ENCODE measurements at places on chromosomes 2 and 18.

DNA sequence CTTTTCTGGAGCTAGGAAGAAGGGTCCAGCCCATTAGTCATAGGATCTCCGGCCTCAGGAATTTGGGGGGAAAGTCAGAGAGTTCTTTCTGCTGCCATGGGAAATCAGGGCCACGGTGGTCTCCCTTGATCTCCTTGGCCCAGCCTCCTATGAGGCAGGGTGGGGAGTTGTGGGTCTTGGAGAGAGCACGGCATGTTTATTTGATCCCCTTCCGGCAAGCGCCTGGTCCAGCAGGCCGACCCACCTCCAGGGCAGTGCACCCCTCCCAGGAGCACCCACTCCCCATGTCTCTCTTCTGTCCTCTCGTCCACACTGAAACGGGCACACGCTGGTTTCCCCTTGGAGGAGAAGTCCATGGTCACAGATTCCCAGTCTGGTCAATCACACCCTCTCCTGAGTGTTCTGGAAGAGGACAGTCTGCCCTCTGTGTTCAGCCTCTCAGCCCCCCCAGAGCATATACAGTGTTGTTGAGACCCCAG, 464.6 kb upstream of the HS6ST1 start:
- no peak for DNase-seq

- no peak for DNase-seq
Measured at GRCh38 chr2:130729322-130730299, 741 bp downstream of the GPR148 start.

DNA sequence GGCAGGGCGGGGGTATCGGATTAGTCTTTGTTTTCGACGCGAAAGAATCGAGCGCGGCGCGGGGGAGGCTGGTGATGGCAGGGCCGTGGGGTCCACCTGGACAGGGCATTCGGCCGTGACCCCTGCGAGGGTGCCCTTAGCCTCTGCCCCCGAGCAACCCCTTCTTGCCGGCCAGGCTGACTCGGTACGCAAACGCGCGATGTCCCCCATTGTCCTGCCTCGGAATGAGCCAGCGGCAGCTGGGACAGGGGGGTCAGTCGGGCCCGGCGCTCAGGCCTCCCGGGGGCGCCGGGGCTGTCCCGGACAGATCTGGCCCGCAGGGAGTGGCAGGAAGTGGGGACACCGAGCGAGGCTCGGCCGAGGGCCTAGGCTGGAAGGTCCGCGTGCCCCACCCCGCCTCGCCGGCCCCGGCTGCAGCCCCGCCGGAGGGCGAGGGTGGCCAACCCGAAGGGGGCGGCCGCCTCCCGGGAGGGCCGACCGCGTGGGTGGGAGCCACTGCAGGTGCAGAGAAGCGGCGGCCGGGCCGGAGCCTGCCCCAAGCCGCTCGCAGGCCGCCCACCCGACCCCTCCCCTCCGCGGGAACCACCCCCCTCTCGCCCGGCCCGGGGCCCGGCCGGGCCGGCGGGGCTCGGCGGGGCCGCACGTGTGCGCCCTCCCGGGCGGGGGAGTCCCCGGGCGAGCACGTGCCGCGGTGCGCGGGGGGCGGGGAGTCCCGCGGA, at the start of gene TET3:
Gene TET3, plus strand, starts transcription at position 708 of the 719 bp plus-strand sequence. CDS start 1,494 bp downstream, outside the sequence.
- peak; percentile 65 for DNase-seq

GRCh38 chr2:106701203-106702022, 184.6 kb downstream of the ST6GAL2 start:
- no peak for DNase-seq

DNA sequence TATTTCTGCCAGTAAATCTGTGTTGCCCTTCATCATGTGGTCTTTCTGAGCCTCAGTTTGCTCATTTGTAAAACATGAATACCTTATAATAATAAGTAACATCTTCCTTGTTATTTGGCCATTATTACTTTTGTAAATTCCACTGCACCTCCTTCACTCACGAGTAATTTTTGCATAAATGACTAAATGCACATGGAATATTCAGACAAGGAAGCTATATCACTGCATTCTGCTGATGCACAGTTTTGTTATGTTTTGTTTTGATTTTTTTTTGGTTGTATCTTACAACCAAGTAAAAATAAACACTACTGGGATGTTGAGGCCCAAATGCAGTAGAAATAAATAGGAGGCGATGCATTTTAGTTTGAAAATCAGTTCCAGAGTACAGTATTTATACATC, 185.3 kb upstream of the POU3F3 start:
- DNase-seq: no peak

DNA sequence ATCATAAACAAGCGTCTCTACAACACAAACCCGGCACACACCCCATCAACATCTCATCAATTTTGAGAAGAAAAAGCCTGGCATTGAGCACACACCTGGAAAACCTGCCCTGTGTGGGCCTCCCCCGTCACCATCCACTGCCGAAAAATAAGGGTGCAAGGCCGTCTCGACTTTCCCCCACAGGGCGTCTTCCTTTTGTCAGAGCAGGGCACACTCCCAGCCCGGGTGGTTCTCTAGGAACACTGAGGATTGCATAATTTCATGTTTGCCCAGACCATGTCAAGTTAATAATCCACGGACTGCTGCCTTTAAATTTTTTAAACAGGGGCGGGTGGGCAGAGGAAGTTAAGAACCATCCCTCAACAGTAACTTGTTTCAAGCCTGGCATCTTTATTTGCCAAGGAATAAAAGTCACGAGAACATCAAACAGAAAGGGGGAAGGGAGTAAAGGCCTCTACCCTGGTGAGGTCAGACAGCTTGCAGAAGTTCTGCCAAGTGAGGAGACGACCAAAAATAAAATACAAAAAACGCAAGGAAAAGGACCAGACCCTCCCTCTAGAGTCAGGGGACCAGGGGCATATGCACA, 2.1 kb downstream of the TFCP2L1 start:
- DNase-seq: no peak

DNA sequence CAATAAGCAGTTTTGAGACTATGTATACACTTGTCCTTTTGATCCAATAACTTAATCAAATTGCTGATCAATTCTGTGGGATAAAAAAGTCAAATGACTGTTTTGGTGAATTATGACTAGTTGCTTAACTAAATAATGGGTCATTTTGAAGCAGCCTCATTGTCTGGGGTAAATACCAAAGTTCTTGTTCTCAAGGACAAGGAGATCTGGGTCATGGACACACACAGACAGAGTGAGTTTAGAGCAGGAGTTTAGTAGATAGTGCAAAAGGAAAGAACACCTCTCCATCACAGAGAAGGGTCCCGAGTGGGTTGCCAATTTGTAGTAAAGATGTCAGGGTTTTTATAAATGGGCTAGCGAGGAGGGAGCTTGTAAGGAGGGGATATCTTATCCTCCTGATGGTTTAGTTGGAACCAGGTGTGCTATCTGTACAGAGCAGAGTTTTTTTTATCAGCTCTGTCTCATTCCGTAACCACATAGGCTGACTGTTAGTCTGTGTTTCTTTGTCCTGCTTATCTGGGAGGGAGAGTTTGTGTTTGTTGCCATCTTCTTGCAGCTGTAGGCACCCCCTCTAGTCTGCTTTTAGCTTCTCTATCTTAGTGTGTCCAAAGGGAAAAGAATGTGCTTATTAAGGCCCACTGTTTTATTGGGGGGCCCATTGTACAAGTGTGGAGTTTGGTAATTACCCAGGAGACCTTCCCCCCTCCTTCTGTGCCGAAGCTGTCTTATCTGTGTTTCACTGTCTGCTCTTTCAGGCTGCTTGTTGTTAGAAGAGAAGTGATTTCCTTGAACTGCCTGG, 48.7 kb upstream of the C1GALT1C1L start:
- DNase-seq: no peak

GRCh38 chr2:84631047-84631446, 114.7 kb downstream of the DNAH6 start:
- DNase-seq: no peak

- DNase-seq: no peak
Measured at GRCh38 chr2:48883661-48884060, 128.1 kb upstream of the LHCGR start.

GRCh38 chr2:67214585-67215185, 182.4 kb upstream of the ETAA1 start:
- DNase-seq: no peak

GRCh38 chr2:72889991-72890390, 2.8 kb downstream of the SPR start:
- no peak for DNase-seq

GRCh38 chr2:158213773-158214172, 112.1 kb downstream of the UPP2 start:
- DNase-seq: no peak

DNA sequence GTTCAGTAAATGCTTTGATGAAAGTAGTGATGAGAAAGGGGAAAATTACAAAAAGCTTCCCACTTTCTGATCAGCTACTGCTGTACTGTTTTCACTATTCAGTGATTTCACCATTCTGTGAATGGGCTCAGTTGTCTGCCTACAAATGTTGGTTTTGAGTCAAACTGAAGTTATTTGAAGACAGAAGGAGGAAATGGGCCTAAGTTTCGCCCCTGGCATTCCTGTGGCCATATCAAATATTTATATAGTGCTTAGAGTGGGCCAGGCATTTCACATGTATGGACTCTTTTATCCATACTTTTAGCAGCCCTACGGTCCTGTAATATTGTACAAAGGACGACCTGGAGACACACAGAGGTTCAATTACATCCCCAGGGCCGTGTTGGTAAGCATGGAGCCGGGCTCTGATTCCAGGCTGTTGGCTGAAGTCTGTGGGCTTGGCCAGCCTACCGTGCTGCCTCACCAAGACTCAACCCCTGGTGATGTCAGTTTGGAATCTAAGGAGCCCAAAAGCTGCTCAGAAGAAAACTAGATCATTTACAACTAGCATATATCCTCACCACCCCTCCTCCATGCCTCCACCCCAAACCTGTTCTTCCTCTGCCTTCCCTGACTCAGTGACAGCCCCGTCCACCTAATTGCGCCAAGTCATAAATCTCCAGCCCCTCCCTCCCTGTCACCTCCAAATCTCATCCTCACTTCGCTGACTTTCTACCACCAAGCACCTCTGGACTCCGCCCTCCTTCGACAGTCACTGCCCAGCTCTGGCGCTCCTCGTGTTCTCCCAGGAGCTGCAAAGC, 10.1 kb upstream of the GRHL1 start:
- DNase-seq: no peak

DNA sequence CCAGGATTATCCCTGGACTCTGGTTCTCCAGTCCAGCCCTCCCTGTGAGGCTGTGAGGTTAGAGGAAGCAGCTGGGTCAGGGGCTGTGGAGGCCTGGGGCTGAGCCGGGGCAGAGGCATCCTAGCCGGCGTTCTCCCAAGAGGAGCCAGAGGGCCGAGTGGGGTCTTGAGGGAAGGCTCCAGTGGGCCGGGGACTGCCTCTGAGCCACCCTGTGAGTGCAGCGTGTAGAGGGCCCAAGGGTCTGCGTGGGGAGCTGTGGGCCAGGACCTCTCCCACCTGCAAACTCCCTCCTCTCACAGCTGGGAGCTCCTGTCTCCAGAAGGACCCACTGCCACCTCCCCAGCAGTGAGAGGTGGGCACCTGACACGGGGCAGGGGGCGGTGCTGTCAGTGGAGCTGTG, 41.0 kb downstream of the GLI2 start:
- DNase-seq: no peak

All from stimulated activated CD4-positive, alpha-beta T cell treated with anti-CD3 and anti-CD28 coated beads, TNF-alpha, amount 100 ng/mL, for 24 hours (primary cell).